ENCODE measurements at places on chromosomes 3 and 15.
A peak's percentile ranks its signal among the peaks of the same experiment; 100 is the strongest.

DNA sequence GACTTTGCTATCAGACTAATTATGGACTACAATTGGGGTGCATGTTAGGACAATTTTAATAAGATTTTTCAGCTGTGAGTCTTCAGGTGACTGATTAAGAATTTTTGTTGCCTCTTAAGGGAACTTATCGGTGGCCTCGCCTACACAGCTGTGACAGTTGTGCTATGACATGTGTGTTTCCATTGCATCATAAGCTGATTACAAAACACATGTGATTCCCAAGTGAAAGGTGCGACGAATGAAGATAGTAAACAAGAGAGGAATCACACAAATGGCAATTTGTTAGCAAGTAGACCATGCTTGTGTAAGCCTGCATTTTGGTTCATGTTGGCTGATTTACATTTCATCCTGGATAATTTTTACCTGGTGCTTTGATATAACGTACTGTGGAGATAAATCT is 8.3 kb downstream of the ROBO2 start:
- no peak for DNase-seq

- DNase-seq = peak; percentile 96
Observed at GRCh38 chr3:53347261-53348064, at the start of gene DCP1A. TSS of gene DCP1A (minus strand) at chr3:53347543. CDS start at chr3:53347517, 26 bp downstream.

DNA sequence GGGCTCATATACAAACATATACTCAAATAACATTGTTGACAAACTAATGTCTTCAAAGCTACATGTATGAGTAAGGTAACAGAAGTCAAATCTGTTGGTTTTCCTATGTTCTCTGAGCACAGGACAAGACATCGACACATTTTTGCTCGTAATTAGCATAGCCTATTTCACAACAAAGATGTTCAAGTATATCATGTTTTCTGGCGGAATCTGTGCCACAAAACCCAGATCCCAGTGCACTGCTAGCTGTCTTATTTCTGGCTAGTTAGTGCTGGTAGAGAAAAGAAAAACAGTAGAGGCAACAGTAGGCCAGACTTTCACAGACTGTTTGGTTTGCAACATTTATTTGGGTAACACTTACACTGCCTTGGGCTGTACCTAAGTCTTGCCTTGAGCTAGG is 51.2 kb downstream of the RUBCN start:
- no peak for DNase-seq

GRCh38 chr15:90234096-90234988 is at the start of gene GDPGP1:
TSS of gene GDPGP1 (plus strand) at chr15:90234209. CDS start at chr15:90240909, 6,700 bp downstream.
- no peak for DNase-seq

DNA sequence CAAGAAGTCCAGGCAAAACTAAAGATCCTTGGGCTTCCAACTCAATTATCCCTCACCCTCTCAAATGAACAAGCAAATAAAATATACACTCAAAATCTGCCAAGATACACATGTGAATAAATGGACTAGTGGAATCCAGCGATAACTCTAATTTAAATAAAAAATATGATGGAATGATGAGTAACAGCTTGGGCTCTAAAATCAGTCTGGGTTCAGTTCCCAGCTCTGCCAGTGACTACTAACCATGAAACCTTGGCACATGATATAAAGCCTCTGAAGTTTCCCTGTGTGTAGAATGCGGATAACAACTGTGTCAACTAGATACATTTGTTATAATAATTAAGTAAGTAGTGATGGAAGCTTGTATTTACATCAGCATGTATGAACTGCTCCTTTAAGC is 81.3 kb downstream of the CADPS start:
- no peak for DNase-seq

DNA sequence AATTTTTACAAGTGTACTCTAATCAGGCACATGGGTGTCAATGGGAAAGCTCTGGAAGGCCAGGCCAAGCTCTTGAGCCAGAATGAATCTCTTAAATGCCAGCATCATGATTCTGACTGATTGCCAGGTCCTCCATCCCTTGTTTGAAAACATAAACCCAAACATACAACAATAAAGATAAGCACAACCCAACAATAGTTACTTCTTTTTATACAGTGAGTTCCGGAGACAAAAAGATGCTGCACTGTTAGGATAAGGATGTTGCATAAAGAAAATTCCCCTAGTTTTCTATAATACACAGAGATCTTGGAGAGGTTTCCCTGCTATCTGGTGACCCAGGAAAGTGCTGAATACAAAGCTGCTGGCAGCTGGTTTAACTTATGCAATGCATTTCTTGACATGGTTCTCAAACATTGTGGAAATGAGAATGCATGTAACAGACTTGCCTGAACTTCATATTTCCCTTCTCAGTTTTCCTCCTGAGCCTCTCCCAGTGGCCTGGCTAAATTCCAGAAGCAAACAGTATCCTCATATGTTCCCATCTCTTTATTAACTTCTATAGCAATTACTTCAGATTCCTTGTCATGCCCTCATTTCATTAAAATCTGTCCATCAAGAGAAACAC is 180.1 kb upstream of the PRICKLE2 start:
- DNase-seq = no peak

- DNase-seq = no peak
Observed at GRCh38 chr15:53980021-53980420, 1.8 kb downstream of the UNC13C start.

DNA sequence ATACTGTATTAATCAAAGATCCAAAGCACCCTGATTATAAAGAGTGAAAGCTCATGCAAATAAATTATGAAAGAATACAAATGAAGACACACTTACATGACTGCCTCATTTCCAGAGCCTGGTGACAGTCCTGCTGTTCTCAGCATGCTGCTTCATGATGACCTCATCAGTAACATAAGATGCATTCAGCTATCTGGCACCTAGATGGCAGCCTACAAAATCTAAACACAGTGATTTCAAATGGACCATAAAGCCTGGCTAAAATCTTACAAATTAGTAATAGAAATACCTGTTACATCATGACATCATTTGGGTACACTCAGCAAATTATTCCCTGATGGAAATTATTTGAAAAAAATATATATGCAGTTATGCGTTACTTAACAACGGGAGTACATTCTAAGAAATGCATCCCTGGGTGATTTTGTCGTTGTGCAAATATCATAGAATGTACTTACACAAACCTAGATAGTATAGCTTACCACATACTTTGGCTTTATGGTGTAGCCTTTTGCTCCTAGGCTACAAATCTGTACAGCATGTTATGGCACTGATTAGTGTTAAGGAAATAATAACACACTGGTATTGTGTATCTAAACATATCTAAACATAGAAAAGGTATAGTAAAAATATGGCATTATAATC is 207.2 kb downstream of the EPHA3 start:
- no peak for DNase-seq

DNA sequence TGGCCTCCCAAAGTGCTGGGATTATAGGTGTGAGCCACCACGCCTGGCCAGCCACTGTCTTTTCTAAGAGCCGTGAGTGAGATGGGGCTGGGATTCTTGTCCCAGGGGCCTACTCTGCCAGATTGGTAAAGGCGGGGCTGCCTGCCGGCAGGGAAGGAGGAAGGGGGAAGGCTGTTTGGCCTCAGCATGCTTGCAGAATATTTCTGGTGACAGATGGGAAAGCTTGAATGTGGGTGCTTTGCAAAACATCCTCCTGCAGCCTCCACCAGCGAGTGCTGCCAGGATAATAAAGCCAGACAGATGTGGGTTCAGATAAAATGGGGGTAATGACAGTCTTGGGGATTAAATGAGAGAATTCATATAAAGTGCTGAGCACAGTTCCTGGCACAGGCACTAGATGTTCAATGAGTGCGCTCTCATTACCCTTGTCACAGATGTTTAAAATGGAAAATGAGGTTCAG is 19.8 kb upstream of the ACOX2 start:
- no peak for DNase-seq

- no peak for DNase-seq
Observed at GRCh38 chr3:39190281-39191025, 1.9 kb downstream of the XIRP1 start.

DNA sequence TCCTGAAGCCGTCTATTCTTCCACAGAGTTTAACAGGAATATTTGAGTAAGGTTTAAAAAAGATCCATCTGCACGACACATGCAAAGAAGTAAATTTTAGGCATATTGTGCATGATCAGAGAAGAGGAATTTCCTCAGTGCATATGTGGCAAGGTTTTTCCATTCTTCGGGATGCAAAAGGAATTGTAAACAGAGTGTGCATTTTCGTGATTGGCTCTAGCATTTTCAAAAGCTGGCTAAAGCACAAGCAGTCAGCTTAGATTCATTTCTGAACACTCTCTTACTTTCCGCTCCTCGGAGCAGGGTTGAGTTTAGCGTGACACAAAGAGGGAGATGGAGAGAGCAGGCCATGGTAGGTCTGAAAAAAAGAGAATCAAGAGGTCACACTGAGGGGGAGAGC is 128.2 kb downstream of the ADAMTS9 start:
- DNase-seq = no peak

GRCh38 chr15:85711580-85712192 is 83.0 kb downstream of the KLHL25 start:
- no peak for DNase-seq

DNA sequence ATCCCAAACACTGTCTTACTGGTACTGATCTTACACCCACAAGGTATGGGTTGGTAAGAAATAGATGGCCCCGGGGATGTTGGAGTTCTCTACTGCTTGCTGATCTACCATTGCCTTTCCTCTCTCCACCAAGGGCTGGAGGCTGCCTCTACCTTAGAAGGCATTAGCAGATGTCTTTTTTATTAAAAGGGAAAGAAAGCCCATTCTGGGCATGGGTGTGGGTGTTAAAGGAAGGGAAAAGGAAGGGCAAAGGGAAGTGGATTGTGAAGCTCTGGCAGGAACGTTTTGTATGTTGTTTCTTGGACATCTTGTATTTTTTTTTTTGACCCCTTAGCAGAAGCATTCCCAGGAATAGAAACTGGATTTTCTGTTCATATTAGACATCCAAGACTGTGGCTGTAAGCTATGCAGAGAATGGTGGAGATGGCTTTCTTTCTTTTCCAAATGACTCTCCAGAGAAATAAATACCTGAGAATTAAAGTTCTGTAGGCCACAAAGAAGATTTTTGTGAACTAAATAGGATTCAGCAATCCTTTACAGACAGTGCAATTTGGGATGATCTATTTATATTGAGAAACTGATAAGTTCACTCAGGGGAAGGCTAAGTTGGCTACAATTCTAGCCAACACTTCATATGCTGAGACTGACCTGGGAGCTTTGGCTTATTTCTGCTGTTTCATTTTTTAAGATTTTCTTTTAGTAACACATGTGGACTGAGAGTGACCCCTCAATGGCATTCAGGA is 108.8 kb downstream of the TOP2B start:
- no peak for DNase-seq

- DNase-seq = no peak
Observed at GRCh38 chr15:59996298-59997041, 7.6 kb upstream of the FOXB1 start.

DNA sequence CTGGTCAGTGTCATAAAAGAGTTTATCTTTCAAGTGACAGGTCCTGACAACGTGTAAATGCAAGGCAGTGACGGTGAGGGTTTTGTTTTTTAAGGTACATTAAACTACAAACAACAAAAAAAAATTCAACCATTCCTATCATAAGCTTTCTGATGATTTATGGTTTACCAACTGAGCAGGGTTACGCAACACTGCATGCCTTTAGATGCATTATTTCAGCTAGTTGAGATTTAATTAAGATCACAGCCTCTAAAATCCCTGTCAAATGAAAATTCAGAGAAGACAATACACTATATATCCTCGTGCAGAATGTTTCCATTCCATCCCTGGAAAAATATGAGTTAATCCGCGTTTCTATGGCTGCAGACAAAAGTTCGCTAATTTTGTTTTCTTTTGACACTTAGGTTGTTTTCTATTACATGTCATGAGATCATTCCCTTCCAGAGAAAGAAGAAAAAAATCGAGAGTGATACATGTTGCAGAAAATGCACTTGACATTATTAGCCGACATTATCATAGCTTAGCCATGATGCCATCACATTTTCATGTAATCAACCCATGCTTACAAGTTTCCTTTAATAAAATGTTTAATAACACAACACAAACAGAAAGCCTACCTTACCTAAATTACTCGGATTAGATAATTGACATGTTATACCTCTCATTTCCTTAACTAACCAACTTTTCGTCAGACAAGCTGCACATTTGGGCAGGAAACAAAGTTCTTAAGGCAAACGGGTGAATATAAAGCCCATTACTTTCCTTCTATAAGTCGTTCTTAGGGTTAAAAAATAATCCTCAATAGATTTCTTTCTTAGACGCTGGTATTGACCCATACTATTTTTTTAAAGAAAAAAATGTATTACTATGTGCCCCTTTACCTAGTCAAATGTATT is 521.2 kb downstream of the FOXP1 start:
- DNase-seq = no peak

- DNase-seq = no peak
Observed at GRCh38 chr3:43542328-43543043, 79.3 kb downstream of the ANO10 start.

- DNase-seq = no peak
Observed at GRCh38 chr3:73029321-73029796, 32.1 kb upstream of the EBLN2 start.

- DNase-seq = no peak
Observed at GRCh38 chr3:89966877-89967665, 859.6 kb downstream of the EPHA3 start.

- no peak for DNase-seq
Observed at GRCh38 chr15:31373096-31373865, 46.6 kb downstream of the KLF13 start.

- no peak for DNase-seq
Observed at GRCh38 chr3:172559020-172559419, 35.8 kb upstream of the TNFSF10 start.

DNA sequence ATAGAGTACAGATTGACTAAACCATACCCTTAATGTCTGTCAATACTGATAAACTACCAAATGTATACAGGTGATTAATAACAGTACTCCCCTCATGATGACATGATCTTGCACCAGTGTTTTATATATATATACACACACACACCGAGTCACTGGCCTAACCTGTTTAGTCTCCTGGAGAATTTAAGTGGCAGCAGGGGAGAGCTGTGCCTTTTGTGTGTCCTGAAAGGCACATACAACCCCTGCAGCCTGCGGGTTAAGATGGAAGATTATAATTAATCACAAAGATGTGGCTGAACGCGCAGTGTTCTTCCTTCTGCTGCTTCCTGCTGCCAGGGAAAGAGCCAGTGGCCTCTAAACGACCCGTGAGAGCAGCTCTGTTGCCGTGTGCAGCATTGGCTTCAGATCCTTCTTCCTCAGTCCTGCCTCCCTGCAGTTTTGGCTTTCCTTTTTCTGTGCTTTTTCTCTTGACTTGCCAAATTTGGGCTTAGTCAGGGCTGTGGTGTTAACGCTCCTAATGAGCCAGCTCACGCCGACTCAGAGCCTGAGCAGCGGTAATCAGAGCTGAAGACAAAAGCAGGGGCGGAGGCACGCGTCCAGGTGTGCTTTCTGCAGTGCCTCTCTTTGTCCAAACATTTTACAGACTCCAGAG is 42.5 kb upstream of the UBE3A start:
- no peak for DNase-seq
